ENCODE measurements at places on chromosomes 16 and 17. TPM values are rescaled to one million over a fixed set of nuclear protein-coding genes. Genes with fewer than 3 reads are reported as not detected.

The PRAC2 gene
- not detected for polyA plus RNA-seq

The GRB7 gene
- 1.0 TPM for polyA plus RNA-seq

The CCL17 gene
- polyA plus RNA-seq, result not detected

The ABCA10 gene
- 6.1 TPM for polyA plus RNA-seq

The DRC7 gene
- polyA plus RNA-seq, result not detected

The GNG13 gene
- not detected for polyA plus RNA-seq

- DNase-seq, result no peak
Observed at GRCh38 chr16:2078691-2079090, 30.9 kb downstream of the TSC2 start.

DNA sequence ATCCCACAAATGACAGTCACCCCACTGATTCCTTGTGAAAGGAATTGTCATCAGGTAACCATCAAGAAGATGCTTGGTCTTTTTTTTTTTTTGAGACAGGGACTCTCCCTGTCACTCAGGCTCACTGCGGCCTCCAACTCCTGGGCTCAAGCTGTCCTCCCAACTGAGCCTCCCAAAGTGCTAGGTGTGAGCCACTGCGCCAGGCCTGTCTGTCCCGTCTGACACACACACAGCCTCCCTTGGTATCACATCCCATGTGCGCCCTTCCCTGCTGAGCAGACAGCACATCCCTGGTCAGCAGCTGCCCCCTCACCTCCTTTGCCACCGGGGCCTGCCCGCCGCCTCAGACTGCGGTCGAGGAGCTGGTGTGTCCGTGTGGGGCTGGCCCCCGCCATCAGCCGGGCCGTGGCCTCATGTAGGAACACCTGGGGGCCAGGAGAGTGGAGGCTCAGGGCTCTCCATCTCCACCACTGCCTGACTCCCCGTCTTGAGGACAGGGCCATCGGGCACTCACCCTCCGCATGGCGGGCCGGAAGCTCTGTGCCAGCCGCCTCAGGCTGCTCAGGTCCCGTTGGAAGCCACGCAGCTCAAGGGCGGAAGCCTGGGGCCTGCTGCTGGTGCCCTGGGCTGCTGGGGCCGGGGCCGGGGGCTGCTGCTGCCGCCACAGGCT lies 23.6 kb downstream of the SREBF1 start:
- no peak for DNase-seq

DNA sequence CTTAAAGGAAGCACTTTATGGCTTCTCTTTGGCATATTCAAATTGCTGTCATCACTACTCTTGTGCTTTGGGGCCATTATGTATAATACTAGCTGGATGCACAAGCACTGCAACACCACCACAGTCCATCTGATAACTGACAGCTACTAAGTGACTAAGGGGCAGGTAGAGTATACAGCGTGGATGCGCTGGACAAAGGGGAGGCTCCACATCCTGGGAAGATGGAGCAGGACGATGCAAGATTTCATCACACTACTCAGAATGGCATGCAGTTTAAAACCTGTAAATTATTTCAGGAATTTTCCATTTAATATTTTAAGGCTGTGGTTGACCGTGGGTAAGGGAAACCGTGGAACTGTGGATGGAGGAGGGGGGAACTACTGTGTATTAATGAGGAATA lies 25.0 kb downstream of the MPRIP start:
- DNase-seq, result no peak

DNA sequence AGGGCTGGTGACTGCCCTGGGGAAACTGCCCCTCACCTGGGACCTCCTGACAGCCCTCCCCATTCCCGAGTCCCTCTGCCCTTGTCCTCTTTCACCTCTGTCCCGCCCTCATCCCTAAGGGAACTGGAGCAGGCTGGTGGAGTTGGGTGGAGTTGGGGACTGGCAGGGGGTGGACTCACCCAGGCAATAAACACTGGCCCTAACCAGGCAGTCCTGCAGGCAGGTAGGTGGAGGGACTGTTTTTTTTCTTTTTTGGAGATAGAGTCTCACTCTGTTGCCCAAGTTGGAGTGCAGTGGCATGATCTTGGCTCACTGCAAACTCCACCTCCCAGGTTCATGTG lies 11.7 kb downstream of the GCGR start:
- DNase-seq, result no peak

DNA sequence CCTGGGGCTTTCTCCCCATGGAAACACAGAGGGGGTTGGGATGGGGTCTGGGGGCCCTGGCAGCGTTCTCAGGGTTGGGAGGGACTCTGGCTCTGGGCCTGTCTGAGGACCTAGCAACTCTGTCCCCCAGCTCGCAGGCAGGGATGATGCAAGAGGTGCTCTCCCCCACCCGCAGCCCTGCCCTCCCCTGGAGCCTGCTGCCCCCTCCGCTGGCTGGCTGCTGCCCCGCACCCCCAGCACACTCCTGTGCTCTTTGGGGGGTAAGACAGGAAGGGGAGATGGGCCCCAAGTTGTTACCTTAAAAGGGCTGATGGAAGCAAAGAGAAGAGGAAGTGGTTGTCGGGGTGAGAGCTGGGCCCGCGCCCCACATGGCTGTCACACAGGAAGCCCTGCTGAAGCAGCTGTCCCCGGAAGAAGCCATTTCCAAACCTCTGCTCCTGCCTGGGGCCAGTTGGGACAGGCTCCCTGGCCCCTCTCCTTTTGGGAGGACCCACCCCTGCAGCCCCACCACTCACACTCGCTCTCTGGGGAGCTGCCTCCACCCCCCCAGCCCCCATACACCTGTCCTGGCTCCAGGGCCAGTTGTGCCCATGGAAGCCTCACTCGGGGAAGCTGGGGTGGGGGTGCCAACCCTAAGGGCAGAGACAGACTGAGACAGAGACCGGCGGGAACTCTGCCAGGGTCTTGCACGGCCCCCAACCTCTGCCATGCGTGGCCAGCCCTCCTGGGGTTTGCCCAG lies 2.5 kb downstream of the CORO1A start:
- DNase-seq, result no peak

DNA sequence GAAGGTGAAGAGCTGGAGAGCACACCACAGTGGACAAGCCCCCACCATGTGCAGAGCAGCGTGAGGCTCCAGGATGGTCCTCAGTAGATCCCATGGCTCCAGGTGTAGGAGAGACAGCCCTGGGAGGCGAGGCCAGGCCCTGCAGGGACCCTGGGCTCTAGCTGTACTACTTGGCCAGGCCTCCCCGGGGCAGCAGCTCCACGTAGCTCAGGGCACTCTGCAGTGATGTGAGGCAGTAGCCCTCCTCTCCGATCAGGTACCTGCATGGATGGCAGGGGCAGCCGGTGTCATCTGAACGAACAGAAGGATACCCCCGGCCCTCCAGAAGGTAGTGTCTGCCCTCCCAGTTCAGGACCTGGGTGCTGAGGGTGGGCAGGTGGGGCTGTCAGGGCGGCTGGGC lies 6.2 kb upstream of the SPATA2L start:
- no peak for DNase-seq

- DNase-seq, result no peak
Observed at GRCh38 chr16:65827231-65827630, 539.3 kb upstream of the CDH5 start.

- no peak for DNase-seq
Observed at GRCh38 chr17:81482673-81483072, 29.9 kb downstream of the ACTG1 start.

DNA sequence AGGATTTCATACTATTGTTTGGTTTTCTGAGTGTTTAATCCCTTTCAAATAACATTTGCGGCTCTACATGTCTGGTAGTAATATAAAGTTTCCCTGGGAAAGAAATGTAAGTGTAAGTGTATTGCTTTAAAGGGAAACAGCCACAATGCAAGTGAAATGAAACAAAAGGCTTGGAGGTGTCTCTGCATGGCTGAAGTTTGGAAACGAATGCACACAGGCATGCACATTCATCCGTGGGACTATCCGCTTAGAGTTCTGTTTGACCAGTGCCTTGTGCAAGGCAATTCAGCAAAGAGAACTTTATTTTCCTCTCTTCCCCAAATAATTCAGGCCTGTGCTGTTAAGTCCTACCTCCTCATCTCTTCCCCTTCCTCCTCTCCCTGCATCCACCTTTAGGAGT lies 56.1 kb upstream of the MRTFB start:
- DNase-seq, result no peak

DNA sequence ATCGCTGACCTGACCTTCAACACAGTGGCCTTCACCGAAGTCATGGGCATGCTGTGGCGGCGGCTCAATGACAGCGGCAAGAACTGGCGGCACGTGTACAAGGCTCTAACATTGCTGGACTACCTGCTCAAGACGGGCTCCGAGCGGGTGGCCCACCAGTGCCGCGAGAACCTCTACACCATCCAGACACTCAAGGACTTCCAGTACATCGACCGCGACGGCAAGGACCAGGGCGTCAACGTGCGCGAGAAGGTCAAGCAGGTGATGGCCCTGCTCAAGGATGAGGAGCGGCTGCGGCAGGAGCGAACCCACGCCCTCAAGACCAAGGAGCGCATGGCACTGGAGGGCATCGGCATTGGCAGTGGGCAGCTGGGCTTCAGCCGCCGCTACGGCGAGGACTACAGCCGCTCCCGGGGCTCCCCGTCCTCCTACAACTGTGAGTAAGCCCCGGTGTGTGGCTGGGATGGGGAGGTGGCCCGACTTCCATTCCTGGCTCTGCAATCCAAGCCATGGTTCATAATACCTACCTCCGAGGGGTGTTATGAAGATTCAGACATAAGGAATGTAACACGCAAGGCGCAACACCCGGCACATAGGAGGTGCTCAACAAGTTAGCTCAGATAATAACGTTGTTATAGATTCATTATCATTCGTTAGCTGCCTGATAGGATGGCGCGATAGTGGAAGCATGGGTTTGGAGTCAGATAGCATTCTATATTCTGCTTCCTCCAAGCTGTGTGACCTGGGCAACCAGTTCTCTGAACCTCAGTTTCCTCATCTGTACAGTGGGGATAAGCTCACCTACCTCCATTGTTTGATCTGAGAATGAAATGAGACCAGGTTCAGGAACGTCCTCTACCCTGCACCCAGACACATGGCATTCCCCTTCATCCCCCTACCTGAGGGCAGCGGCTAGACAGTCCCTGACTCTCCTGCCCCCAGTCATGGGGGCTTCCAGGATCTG lies 4.4 kb downstream of the EPN3 start:
- no peak for DNase-seq

- no peak for DNase-seq
Observed at GRCh38 chr17:57726838-57727237, 18.3 kb downstream of the CCDC182 start.

DNA sequence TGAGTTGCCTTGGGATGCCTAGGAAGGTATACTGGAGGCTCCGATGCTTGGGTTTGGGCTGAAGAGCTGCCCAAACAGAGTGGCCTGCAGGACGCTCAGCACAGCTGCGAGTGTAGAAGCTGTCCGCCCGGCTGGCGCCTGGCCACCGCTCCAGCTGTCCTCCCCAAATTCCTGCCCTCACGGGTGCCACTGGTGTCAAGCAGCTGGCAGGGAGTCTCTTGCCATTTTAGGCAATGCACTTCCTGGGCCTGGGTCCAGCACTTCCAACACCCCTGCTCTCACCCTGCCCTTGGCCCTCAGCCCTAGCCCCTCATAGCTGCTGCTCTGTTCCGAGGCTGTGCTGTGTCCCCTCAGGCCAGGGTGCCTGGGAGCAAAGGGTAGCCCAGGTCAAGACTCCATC lies 5.2 kb upstream of the PKMYT1 start:
- peak; percentile 66 for DNase-seq

DNA sequence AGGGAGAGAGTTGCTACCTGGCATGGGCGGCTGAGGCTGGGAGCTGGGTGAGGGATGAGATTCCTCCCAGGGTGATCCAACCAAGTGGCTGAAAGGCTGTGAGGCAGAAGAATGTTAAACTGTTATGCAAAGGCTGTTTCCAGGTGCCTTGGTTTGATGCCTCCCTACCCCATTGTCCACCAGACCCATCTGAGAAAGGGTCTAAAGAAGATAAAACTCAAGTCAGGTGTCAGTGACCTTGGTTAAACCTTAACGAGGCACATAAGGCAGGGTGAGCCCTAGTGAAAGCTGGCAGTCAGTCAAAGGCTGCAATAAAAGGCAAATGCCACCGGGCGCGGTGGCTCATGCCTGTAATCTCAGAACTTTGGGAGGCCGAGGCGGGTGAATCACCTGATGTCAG lies 23.8 kb downstream of the LDHD start:
- DNase-seq, result no peak
